ENCODE measurements at places on chromosomes 1 and 21.
A peak's percentile ranks its signal among the peaks of the same experiment; 100 is the strongest.

DNA sequence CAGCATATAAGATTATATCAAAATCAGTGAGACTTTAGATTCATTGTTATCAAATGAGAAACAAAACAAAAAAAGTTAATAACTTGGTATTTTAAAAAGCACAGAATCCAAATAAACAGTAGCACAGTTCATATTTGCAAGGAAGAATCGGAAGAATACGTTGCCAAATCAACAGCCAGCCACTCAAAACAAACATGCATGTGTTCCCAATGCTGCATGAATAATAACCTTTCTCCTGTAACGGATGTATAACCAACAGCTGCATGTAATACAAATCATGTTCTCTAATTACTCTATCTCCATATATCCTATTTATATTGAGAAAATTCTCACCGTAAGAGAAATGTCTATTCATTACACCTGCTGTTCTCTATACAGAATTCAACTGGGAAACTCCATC, 98.9 kb upstream of the FOXD3 start:
- no peak for DNase-seq

DNA sequence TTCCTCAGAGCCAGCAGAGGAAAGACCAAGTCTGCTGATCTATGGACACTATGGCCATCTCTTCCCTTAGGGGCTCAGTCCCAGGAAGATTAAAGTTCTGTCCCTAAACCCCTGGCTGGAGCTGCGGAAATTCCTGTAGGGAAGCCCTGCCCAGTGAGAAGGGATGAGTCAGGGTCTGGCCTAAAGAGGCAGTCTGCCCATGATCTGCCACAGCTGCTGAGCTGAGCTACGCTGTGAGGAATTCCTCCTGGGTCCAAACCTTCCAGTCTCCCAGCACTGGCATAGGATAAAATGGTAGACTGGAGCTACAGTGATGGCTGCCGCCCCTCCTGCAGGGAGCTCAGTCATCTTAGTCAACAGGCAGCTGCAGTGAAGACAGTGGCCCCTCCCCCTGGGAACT, 213.7 kb downstream of the BRINP2 start:
- no peak for DNase-seq

DNA sequence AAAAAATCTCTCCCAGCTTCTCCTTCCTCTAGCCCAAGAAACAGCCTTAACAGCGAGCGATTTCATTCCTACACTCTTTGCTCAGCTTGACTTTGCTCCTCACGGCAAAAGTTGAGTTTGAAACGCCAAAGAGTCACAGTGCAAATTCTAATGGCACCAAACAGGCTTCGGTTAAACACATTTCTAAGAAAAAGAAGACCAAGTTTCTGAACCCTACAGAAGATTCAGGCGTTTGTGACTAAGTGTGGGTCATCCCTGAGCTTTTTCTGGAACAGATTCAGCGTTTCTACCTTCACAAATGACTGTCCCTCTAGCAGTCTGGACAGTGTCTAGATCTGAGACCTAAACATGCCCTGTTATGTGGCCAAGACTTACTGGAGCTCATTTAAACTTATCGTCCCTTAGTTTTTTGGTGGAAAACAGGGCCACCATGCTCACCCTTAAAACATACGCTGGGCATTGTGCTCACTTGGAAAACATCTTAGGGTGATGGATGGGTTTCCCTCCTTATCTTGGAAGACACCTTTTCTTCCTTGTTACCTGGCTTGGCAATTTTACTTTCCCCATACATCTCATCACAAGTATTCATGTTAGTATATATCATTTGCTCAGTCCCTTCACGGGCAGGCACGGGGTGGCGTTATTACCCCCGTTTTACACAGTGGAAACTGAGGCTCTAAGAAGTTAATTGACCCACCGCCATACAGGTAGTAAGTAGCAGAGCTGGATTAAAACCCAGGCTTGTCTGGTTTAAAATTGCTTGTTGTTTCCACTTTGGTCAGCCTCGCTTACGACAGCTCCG, 1.0 kb downstream of the C1orf198 start:
- DNase-seq = no peak

GRCh38 chr1:201241736-201242135, 41.6 kb upstream of the PKP1 start:
- DNase-seq = no peak

- DNase-seq = no peak
These were observed 16.4 kb upstream of the ZNF281 start for GRCh38 chr1:200426196-200426595.

- DNase-seq = no peak
These were observed 19.0 kb upstream of the PTPN14 start for GRCh38 chr1:214570442-214570841.

- no peak for DNase-seq
These were observed 632.0 kb downstream of the SMYD3 start for GRCh38 chr1:245874942-245875580.

DNA sequence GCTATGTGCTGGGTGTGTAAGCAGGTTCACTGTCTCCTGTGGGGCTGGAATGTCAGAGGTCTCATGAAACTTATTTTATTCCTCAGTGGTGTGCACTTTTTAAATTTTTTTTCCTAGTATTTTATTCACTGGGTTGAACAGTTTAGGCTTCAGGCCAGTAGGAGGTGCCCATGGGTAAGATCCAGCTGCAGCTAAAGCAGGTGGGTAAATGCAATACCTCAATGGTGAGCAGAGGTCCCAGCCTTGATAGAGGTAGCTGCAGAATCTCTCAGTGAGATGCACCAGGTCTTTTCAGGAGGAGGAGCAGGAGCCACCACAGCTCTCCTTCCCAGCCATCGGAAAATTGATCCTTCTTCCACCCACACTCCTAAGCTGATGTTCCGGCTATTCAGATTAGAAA, 12.6 kb upstream of the OR6N2 start:
- no peak for DNase-seq

- DNase-seq = peak; percentile 3
These were observed 7.2 kb downstream of the GPBP1L1 start for GRCh38 chr1:45679123-45679522.

DNA sequence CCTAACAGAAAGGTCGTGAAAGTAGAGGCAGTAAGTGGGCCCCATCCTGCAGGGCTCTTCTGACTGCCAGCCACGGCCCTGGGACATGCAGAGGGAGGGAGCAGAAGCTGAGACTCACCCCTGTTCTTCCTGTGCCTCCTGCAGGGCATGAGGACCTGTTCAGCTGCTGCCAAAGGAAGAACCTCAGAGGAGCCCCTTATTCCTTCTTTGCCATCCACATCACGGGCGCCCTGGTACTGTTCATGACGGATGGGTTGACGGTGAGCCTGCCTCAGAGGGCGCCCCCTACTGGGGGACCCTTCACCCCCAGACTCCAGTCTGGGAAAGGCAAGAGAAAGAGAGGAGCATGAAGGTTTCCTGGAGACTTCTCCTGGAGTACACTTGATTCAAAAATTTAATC, 47.1 kb downstream of the ELK4 start:
- DNase-seq = no peak

All from hippocampal formation (tissue), 2 donors.